ENCODE measurements at places on chromosomes 6 and 20.

- DNase-seq, result no peak
Observed at GRCh38 chr6:5468586-5468985, 207.3 kb downstream of the FARS2 start.

DNA sequence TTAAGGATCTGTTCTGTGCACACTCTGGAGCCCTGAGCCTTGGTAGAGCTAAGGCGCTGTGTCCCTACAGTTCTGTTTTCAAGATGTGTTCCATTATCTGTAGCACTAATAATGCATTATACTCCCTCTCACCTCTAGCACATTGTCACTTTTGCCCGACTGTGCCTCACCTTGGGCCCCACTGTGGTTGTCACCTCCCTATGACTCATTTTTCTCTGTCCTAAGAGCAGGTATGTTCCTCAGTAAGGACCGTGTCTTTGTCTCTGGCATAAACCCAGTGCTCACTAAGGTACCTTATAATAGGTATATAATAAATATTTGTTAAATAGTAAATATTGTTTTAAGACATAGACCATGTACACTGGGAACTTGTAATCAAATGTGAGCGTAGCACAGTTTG is 942.5 kb upstream of the CITED2 start:
- no peak for DNase-seq

- no peak for DNase-seq
Observed at GRCh38 chr20:35796571-35796970, 24.8 kb downstream of the PHF20 start.

GRCh38 chr6:159102373-159103160 is 57.8 kb upstream of the TAGAP start:
- no peak for DNase-seq

GRCh38 chr20:36908603-36909002 is 32.7 kb downstream of the TLDC2 start:
- DNase-seq, result no peak

DNA sequence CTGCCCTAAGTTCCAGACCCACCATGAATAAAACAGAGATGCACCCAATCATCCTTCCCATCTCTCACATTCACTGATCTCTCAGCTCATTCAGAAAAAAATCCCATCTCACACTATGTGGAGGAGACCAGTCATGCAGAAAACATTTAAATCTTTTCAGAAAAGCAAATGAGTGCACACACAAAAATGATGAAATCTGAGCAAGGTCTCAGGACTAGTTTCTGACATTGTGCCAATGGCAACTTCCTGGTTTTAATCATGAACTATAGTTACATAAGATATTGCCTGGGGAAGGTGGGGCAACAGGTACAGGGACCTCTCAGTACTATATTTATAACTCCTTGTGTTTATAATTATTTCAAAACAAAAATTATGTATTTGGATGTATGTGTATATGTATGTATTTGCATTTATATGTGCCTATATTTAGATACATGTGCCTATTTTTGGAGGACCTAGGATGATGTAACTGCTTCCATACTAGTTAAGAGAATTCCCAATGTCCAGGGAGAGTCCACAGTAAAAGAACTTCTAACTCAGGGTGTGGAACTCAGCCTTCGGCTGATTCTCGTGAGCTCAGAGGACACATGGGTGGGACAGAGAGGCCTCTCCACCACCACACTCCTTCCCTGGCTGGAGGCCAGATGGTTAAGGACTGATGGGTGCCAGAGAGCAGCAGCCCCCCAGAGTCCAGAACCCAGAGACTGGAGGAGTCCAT is 71.7 kb upstream of the MAP3K4 start:
- DNase-seq, result no peak

- DNase-seq, result peak; percentile 78
Observed at GRCh38 chr6:113879186-113880096, 22.3 kb downstream of the MARCKS start.

DNA sequence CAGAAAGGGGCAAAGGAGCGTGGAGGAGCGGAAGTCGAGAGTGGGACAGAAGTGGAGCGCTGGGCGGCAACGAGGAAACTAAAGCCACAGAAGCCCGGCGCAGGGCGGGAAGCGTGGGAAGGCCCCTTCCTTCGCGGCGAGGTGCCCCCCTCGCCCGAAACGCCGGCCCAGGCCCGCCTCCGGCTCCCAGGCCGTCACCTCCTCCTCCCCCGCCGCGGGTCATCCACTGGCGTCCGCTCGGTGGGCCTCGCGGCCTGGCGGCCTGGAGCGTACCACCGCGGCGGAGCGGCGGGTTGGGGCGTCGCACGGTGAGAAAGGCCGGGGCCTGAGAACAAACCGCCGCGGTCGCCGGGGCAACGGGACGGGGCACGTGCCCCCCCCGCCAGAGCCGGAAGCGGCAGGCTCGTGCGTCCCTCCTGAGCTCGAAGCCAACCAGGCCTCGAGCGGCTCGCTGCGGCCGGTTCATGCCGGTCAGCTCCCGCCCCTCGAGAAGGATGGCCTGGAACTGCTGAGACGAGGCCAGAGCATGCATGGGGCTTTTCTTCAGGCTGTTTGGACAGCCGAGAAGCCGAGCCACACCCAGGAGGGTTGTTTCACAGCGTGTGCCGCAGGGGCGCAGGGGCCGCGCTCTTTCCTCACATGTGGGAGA is at the start of gene TCP11:
TCP11 (minus strand) TSS at position 333 of the 649 bp plus-strand sequence. CDS start 469 bp downstream, outside the sequence.
- no peak for DNase-seq

DNA sequence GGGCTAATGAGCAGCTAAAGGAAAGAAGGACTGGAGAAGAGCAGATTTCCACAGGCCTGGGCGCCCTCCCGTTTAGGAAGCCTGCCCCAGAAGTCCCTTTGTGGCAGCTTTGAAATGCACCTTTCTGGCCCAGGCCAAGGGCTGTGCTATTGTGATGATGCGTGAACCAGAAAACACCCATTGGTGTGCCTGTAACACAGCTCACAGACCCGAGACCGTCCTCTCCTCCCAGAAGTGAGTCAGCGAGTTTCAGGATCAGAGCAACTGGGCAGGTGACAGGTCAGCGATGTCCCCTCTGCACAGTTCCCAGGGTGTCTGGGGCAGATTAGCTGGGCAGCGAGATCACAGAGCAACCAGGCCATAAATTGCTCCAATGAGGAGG is 71.9 kb upstream of the SULF2 start:
- DNase-seq, result peak; percentile 86

DNA sequence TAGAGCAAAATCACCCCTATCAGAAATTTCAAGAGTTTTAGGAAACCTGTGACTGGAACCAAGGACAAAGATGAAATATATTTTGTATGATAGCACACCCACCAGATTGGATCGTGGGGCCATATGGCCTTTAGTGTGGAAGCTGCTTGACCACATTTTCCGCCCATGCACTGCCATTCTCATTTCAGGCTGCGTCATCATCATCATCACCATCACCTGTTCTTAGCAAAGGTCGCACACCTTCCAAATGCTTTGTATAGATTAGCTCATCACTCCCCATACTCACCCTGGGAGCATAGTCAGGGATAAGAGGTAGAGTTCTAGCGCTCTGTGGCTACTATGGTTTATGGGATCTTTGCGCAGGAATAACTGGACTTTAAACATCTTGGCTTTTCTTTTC is 185.7 kb downstream of the MTHFD1L start:
- no peak for DNase-seq

DNA sequence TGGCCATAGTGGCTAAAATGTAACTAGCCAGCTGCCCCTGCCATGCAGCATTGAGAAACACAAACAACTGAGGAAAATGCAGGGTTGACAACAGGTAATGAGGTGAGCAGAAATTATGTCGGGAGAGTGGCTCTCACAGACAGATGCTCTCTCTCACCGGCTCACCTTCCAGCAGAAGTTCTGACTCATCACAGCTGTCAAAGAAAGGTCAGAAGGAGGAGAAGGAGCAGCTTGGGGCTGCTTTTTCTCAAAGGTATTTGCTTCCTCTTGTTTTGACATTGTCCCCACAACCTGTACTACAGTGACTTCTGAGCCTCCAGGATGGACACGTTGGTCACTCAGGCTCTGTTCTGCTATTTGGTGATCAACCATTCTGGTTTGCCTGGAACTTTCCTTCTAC is 190.5 kb upstream of the HEY2 start:
- DNase-seq, result peak; percentile 91

- no peak for DNase-seq
Observed at GRCh38 chr6:18206591-18206990, 51.4 kb downstream of the KDM1B start.

DNA sequence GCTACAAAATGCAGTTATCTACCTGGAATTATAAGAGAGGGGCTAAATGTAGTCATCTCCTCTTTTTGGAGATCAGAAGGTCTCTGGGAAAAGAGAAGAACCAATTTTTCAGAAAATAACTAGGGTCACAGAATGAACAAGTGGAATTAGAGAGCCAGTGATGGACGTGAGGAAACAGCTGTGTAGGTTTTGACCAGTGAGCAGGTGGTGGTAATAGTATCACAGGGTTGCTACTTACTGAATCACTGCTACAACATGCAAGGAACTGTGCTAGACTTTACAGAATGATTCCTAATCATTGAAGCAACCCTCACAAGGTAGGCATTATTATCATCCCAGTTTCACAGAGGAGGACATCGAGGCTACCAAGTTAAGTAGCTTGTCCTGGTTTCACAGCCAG is 1.7 kb downstream of the ATP6V1G2 start:
- DNase-seq, result no peak

- peak; percentile 8 for DNase-seq
Observed at GRCh38 chr20:1150218-1150617, 31.8 kb downstream of the PSMF1 start.

DNA sequence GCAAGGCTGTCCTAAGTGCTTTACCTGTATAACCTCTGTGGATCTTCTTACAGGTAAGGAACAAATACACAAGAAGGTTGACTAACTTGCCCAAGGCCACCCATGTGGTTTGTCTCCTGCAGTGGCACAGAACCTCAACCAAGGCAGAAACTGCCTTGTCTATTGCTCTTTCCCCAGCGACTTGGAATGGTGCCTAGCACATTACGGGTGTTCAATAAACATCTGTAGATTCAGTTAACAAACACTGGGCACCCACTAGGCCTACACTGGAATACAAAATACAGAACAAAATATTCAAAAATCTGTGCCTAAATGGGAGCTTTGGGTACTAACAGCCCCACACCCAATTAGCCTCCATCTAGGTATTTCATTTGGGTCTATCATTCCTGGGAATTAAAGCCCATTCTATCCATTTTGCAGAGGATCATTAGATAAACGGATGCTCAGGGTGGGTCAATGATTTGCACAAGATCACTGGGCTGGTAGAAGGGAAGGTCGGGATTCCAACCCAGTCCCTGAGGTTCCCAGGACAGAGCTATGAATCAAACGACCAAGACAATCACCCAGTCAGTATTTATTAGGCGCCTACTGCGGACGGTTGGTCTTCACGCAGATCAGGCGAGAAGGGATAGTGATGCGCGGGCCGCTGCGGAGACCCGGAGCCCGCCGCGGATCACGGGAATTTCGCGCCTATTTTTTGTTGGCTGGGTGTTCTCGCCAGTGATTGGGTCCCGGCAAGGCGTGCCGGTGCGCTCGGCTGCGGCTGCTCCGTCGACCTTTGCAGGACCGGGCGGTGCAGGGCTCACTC is at the start of gene STK35:
STK35 (plus strand) TSS at position 771 of the 808 bp plus-strand sequence. CDS start 55 bp downstream, outside the sequence.
- no peak for DNase-seq

DNA sequence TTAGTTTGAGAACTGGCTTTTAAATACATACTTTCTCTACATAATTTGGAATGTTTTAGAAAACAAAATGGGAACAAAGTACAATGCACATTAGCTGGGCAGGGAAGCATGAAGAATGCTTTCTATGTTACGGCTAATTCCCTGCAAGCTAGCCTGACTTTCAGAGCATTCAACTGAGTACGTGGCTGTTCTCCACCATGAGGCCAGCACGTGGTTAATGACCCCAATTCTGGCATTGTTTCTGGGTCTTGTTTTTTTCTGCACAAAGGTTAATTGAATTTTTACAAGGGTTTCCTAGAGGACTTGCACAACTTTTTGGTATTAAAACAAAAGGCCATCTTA is 208.6 kb upstream of the AGPAT4 start:
- DNase-seq, result no peak

DNA sequence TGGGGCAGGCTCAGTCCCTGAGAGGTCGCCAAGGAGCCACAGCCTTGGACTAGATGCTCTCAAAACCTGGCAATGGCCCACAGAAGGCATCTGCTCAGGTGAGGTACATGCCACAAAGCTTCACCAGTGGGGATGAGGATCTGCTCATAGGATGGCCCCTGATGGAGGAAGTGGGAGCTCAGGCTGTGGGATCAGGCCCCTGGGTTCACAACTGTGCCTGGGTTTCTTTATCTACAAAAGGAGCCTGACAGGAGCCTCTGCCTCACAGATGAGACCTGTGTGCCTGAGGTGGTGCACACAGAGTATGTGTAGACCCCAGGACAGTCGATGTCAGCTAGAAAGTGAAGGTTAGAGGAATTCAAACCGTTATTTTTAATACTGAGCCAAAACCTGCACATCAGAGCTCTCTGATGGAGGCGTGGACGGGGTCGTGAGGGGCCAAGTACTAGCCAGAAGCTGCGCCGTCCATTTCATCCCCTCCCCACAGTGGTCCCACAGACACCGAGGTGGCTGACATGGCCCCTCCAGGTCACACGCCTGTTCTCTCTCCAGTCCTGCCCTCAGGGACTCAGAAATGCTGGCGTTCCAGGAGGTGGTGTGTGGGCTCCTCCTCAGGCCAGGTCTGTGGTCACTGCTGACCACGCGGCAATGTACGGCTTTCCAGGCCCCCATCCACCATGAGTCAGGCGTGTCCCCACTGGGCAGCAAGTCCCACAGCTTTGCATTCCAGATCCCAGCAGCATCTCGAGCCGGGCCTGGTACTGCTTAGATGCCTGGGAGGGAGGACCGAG is 33.3 kb downstream of the NTSR1 start:
- DNase-seq, result no peak

DNA sequence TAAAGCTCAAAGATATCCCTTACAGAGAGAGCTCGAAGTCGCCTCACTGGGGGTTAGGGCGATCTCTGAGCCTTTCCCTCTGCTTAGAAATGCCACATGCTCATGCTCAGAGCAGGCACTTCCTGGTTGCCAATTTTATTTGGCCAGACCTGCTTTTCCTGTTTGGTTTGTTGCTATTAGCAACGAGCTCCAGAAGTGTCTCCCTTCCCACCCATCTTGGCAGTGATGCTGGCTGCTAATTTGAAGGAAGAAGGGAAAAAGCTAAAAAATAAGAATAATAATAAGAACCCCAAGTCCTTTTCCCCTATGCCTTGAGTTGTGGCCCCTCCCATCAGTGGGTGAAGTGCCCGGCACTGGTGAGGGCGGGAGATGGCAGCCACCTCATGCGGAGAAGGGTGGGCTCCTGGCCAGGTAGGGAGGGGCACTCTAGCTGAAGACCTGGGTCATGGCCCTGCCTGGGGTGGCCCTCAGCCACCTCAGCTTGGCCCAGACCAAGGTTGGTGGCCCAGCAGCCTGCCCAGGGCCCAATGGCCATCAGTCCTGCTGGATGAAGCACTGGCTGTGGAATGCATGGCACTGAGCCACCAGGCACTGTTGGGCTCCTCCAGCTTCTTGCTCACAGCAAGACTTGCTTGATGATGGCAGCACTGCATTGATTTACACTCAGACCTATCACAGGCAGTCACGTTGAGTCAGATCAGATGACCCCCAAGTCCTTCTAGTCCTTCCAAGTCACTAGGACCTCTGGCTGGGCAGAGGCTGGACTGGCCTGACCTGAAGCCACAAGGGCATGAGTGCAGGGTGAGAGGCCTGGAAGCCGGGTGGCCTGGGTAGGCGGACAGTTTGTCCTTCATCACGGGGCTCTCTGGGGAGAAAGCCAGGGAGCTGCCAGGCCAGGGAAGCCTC is 79.0 kb downstream of the SYNJ2 start:
- peak; percentile 84 for DNase-seq
